ENCODE measurements at places on chromosomes 13 and 19.

DNA sequence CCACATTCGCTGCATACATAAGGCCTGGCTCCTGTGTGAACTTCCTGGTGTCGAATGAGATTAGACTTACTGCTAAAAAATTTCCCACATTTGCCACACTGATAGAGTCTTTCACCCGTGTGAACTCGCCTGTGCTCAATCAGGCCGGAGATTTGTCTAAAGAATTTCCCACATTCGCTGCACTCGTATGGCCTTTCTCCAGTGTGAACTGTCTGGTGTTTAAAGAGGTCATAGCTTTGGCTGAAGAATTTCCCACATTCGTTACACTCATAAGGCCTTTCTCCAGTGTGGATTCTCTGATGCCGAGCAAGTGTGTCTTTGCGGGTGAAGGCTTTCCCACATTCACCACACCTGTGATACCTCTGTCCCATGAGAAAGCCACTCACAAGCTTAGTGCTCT lies 6.5 kb downstream of the ZNF671 start:
- no peak for DNase-seq

- no peak for DNase-seq
Observed at GRCh38 chr13:106919638-106920037, 351.7 kb upstream of the ARGLU1 start.

- DNase-seq, result no peak
Observed at GRCh38 chr13:33377825-33378224, 92.3 kb upstream of the STARD13 start.

DNA sequence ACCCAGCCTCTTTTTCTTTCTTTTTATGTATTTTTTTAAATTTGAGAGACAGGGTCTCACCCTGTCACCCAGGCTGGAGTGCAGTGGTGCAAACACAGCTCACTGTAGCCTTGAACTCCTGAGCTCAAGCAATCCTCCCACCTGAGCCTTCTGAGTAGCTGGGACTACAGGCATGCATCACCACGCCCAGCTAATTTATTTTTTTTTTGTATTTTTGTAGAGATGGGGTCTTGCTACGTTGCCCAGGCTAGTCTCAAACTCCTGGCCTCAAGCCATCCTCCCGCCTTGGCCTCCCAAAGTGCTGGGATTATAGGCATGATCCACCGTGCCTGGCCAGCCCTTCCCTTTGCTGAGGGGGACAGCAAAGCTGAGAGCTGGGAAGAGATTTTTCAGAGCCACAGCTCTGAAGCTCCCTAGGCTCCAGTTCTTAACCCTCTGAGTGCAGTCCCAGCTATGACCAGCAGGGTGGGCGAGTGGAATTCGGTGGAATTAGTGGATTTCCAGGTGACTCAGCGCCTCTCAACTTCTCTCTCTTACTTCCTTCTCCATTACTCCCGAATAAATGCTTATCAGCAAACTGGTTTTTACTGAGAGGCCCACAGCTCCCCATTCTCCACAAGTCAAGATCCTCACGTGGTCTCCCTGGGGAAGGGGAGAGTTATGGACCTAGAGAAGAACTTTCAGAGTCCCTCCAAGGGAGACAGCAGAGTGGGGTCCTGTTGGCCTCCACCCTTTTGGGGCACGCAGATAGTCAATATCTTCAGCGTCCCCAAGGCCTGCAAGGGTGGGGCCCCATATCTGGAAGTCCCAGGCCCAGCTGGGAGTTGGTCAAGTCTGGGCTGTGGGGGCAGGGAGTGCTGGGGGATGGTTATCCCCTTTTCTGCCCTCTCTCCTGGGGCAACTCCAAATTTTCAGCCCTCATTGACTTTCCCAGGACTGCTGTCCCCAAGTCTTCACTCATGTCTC lies 1.2 kb downstream of the BLVRB start:
- DNase-seq, result peak; percentile 54

DNA sequence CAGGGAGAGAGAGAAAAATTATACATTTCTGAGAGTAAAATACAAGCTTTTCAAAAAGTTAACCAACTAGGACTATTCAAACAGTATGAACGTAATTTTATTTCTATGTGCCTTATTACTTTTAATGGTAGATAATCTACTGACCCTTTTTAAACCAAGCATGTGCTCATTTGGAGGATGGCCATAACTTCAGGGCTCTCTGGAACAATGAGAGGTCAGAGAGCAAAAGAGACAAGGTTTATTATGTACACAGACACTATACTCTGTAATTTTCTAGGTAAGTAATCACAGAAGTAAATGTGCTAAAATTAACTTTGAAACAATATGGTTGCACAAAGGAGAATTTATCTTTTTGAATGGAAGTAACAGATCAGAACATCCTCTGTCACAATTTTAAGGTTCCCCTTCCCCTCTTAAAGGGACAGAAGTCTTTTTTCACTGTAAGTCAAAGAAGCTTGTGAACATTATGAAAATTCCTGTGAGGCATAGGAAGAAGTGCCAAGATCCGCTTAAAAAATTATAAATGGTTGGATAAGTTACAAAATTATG lies 1.0 kb downstream of the POSTN start:
- DNase-seq, result no peak

DNA sequence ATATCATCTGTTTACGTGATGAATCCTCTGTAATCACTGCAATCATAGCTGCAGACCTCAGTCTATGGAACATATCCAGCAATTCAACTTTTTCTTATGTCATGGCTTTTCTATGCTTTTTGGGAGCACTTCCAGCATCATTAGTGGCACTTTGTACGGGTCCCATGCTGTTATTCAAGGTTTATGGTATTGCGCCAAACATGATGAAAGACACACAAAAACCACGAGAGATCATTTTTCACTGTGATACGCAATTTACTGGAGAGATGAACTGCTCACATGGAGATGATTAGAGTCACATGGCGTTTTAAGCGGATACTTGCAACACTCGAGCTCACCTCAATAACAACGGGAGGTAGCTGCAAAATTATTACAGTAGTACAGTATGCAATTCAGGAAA lies 2101.7 kb upstream of the PCDH20 start:
- no peak for DNase-seq

DNA sequence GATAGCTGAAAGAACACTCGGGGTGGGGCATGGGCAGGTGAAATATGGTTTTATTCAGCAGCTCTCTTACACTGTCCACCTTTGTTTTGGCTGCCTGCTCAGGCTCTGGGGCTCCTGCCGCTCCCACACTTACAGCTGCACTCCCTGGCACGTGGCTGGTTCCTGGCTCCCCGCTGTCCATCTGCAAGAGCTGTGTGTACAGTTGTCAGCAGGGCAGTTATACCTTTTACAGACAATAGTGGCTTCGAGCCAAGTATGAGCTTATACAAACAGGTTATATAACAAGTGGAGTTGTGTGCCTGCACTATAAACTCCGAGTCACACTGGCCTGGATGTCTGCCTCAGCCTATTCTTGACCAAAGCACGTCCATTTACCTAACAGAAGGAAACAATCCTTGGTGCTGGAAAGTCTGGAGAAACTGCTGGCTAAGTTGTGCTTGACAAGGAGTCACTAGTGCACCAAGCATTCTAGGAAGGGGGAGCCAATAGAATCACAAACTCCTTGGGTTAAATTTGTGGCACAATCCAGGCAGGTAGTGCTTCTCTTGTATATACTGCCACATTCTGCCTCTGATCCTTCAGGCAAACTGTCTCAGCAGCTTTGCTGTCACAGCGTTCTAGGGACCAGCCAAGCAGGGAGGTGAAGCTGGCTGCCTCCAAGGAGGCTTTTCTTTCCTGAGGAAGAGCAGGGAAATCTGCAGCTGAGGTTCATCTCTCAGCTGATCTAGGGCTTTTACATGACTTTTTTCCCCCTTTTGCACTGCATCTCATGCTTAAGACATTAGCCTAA lies 68.2 kb downstream of the NHLRC3 start:
- no peak for DNase-seq

Data from CD4-positive, alpha-beta memory T cell (primary cell).